ENCODE measurements at places on chromosomes 5 and 9.

GRCh38 chr9:106830527-106831150 is 32.3 kb upstream of the ZNF462 start:
- DNase-seq, result no peak

GRCh38 chr5:180830253-180831138 is 27.9 kb upstream of the MGAT1 start:
- peak; percentile 60 for DNase-seq

- peak; percentile 49 for DNase-seq
Measured at GRCh38 chr5:181188700-181189362, 16.2 kb downstream of the TRIM7 start.

- DNase-seq, result no peak
Measured at GRCh38 chr9:3768712-3769457, 243.1 kb upstream of the RFX3 start.

DNA sequence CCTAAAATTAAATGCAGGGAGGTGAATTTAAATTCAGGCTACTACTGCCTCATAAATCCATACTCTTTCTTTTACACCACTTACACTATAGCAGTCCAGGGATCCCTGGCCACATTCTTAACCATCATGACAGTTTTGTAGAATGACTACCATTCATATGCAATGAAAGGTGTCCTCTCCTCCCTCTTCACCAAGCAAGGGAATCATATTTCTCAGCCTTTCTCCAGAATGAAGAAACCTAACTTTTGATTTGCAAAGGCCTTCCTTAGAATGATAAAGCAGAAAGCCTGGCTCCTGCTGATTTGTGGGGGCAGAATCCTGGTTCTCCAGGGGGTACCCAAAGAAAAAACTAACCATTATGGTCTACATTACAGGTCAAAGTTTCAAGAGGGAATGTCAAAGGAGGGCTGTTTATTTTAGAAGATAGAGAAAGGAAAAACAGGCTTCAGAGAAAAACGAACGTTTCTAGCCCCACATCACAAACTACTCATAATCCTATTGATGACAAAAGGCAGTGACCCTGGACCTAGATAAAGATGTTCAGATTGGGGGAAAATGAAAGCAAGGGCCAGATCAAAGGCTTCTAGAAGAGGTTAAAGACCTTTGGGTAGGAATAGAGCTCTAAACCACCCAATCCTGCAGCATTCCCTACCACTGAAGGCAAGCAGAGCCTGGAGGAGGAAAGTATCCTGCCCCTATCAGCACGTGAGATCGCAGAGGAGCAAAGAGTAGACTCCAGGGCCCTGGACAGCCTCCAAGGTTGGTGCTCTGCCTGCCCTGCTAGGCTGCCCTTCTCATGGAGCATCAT is 11.5 kb downstream of the WNT8A start:
- no peak for DNase-seq

DNA sequence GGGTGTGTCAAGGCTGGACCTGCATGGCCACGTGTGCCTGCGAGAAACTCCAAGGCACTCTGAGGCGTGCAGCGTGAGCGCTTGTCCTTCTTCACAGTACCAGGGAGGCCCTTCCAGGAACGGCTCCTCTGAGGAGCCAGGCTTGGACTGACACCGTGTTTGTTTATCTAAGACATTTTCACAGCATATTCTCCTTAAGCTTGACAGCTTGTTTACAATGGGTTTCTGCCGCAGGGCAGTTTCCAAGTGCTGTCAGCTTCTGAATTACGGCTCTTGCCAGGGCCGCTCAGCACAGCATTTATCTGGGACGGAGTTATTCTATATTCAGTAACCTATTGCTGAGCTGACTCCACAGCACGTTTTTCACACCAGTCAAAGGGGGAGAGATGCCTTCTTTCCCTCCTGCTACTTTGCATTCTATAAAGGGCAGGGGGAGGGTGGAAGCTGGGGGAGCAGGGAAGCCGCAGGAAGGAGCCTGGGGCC is 98.4 kb downstream of the LMNB1 start:
- no peak for DNase-seq

GRCh38 chr9:109156708-109157107 is 10.3 kb downstream of the FRRS1L start:
- no peak for DNase-seq

GRCh38 chr5:5221724-5222123 is 81.6 kb downstream of the ADAMTS16 start:
- DNase-seq, result no peak

DNA sequence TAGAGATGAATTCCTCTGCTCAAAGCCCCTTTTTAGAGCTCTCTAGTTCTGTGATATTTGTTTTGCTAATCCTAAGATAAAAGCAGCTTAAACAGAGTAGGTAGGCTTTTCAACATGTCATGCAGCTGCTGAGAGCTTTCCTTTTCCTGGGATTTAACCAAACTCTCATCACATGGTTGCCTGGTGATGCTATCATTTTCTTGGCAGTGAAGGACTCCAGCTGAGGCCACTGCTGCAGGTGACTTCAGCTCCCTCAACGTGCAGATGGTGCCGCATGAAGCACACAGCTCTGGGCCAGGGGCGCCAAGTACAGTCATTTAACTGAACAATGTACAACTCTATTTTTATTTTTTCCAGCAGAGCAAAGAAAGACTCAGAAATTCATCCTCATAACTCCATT is 42.2 kb downstream of the SECISBP2 start:
- no peak for DNase-seq

- DNase-seq, result no peak
Measured at GRCh38 chr5:145531038-145531734, 304.0 kb downstream of the PRELID2 start.

DNA sequence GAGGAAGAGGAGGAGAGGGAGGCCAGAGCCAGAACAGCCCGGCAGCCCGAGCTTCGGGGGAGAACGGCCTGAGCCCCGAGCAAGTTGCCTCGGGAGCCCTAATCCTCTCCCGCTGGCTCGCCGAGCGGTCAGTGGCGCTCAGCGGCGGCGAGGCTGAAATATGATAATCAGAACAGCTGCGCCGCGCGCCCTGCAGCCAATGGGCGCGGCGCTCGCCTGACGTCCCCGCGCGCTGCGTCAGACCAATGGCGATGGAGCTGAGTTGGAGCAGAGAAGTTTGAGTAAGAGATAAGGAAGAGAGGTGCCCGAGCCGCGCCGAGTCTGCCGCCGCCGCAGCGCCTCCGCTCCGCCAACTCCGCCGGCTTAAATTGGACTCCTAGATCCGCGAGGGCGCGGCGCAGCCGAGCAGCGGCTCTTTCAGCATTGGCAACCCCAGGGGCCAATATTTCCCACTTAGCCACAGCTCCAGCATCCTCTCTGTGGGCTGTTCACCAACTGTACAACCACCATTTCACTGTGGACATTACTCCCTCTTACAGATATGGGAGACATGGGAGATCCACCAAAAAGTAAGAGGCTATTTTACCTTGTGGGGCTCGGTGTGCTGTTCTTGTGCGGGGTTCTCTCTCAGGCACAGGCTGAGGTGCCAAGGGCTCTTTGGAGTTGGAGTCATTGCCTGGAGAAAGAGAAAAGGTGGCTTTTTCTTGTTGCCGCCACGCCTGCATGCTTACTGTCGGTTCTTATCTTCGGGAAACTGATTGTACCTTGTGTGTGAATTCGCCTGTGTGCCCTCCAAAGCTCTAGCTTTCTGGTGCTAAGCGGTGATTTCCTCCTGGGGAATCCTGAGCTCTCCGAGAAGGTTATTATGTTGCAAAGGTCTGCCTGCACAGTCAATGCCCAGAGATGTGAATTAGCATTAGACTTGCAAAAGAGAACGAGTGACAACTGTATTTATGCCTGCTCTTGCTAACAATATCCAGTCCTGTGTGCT is at the start of gene ISL1:
TSS of gene ISL1 (plus strand) at position 318 of the 991 bp plus-strand sequence. CDS start at position 542, 224 bp downstream.
- no peak for DNase-seq

DNA sequence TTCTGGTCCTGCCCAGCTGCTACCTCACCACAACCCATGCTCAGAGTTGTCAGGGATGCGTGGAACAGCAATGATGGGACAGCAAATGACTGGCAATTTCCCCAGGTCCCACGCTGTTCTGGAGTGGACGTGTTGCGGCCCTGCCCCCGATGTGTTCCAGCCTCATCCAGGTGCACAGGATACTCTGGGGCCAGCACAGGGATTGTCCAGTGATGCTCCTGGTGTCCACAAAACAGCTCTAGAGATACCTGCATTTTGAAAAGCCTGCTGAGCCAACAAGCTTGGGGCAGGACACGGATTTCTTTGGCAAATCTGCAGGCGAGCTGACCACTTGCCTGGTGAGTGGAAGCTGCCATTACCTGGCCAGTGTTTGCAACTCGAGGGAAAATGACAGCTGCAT is 88.7 kb downstream of the ANKRD33B start:
- DNase-seq, result no peak

GRCh38 chr9:25207402-25208195 is 470.6 kb downstream of the TUSC1 start:
- no peak for DNase-seq

GRCh38 chr5:174793684-174794328 is 69.4 kb downstream of the MSX2 start:
- peak; percentile 7 for DNase-seq

GRCh38 chr5:105924366-105924765 is 1746.4 kb downstream of the EFNA5 start:
- no peak for DNase-seq

DNA sequence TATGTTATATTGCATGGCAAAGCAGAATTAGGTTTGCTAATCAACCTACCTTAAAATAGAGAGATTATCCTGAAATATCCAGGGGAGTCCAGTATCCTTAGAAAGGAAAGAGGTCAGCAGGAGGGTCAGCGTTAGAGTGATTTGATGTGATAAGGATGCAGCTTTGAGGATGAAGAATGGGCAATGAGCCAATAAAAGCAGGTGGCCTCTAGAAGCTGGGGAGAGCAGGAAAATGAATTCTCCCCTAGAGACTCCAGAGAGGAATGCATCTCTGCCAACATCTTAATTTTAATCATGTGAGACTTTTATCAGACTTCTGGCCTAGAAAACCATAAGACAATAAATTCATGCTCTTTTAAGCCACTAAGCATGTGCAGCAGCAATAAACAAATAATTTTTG is 65.7 kb upstream of the SYK start:
- no peak for DNase-seq

DNA sequence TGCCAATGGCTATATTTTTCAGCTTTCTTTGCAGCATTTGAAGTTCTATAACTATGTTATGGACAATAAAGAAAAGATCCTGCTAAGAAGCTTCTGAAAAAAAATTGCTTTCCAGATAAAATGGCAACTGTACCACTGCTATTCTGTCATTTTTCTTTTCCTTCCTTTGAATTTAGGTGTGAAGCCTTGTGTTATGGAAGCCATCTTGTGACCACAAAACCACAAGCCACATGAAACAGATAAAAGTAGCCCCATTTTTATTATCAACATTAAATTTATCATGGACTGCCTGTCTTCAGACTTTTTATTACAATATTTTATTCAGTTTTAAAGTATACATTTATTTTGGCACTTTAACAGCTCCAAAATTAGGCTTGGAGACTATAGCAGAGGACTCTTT is 289.9 kb upstream of the ACTBL2 start:
- no peak for DNase-seq

- DNase-seq, result no peak
Measured at GRCh38 chr5:127311781-127312525, 21.4 kb downstream of the MEGF10 start.

DNA sequence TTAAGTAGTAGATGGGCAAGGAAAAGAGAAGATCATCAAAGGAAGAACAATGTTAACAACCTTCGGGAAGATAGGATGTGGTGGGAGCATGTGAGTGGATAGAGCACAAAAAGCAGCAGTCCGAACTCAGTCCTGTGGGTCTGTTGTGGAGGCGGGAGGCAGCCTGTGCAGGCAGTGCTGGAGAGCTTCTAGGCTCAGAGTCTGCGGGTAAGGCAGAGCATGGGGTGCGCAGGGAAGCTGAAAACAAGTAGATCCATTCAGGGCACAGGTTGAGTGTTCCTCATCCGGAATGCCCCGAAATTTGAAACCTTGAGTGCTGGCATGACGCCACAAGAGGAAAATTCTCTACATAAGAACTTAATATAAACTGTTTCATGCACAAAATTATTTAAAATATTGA is 84.9 kb downstream of the PPIC start:
- no peak for DNase-seq

DNA sequence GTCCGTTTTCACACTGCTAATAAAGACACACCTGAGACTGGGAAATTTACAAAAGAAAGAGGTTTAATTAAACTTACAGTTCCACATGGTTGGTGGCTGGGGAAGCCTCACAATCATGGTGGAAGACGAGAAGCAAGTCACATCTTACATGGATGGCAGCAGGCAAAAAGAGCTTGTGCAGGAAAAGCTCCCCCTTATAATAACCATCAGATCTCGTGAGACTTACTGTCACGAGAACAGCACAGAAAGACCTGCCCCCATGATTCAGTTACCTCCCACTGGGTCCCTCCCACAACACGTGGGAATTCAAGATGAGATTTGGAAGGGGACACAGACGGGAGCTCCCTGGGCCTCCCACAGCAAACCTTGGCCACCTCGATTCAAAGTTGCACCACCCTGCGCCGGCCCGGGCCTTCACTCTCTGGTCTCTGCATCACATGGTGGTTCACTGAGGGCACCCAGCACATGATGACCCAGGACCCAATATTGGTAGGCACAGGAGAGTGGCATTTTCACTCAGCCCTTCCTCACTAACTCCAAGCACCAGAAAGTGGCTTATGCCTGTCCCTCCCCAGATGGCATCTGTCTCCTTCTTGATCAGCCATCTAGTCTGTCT is 21.0 kb upstream of the TDRD7 start:
- DNase-seq, result no peak

DNA sequence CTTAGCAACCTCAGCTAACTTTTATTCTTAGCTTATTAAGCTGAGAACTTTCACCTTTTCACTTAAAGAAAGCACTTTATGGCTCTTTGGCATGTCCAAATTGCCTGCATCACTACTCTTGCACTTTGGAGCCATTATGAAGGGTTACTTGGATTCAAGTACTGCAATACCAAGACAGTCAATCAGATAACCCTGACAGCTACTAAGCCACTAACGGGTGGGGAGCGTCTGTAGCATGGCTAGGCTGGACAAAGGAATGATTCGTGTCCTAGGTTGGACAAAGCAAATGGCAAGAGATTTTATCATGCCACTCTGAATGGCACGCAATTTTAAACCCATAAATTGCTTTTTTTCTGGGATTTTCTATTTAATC is 39.6 kb downstream of the TRPM6 start:
- no peak for DNase-seq

GRCh38 chr5:66538531-66538930 is 57.7 kb upstream of the MAST4 start:
- DNase-seq, result no peak

DNA sequence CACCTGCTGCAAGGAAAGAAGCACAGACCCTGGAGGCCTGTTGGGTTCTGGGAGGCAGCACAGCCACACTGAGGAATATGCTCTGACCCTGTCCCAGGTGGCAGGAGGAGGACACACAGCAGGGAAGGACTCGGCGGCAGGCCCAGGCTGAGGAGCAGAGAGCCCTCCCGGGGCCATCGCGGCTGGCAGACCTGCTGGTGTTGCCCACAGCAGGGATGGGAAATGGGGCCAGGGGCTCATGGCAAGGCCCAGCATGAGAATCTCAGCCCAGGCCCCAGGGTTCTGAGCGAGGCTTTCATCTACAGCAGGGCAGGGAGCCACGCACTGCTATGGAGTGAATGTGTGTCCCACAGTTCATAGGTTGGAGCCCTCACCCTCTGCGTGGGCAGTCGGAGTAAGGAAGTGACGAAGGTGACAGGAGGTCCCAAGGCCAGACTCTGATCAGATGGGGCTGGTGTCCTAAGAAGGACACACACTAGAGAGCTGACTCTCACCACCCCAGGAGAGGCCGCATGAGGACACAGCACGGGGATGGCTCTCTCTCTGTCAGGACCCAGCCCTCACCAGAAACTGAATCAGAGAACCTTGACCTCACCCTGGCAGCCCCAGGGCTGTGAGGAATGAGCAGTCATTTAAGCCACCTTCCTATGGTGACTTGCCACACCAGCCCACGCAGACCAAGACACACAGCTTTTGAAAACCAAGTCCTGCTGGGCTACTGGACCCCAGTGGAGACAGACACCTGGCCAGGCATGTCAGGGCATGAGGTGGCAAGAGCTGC is 10.3 kb upstream of the GPSM1 start:
- no peak for DNase-seq

All from activated T-helper 1 cell treated with Interleukin-2 at 50 U/mL for 16 hours (primary cell).